Left renal cortex interstitium (tissue), 4 donors: ENCODE measurements at places on chromosomes 16 and 17.

- no peak for DNase-seq
These were observed 131.5 kb upstream of the CHMP6 start for GRCh38 chr17:80860101-80860671.

DNA sequence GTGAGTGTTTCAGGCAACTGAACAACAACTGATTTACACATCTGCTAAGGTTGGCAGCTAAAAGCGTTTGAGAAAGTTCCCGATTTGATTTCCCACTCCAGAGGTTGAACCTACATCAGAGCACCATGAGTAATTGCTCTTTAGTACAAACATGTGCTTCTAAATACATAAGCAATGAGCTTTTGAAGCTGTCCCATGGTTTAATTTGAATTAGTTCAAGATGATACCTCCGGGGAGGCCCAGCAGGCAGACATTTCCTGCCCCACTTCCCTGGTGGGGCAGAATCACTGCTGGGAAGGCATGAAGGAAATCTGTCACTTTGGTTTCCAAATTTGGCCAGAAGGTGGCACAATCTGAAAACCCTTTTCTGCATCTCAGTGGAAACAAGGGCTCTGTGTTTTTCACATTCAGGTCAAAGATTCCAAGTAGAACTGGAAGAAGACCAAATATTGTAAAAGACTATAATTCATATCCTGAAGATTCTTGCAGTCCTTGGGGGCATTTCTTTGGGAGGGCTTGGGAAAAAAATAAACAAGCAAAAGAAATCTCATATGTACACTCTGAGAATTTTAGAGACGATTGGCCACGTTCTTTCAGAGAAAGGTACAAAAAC lies 176.2 kb upstream of the FAM20A start:
- DNase-seq, result peak; percentile 54

DNA sequence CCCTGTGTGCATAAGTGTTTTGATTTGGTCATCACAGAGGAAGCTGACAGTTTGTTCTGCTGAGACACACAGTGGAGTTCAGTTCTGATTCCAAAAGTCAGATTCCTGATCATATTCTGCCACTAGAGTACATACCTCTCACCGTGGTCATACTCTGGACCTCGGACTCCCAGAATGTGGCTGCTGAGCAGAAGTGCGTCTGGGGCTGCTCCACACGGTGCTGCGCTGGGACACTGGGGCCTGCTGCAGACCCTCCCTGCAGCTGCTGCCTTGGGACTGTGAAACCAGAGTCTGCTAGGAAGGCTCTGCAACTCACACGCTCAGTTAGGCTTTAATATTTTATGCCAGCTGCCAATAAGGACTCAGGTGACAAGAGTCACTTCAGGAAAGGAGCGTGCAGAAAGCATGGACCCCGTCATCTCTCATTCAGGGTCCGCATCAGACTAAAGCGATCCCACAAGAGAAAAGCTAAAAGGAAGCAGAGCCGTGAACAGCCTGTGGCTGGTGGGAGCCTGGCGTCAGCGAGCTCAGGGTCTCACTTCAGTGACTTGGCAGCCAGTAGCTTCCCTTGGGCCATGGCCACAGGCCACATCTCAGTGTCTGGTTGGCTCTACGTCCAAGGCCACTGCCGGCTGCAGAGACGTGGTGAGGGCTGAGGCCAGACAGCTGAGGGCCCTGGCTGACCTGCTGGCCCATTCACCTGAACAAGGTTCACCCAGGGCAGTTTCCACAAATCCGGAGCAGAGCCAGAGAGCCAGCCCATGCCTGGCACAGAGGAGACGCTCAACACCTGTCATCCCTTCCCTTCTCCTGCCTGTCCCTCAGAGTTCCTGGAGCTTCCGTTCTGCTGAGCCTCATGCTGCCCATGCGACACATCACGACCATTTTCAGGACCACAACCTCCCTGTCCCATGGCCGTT lies 24.7 kb upstream of the KIFC3 start:
- DNase-seq, result no peak

DNA sequence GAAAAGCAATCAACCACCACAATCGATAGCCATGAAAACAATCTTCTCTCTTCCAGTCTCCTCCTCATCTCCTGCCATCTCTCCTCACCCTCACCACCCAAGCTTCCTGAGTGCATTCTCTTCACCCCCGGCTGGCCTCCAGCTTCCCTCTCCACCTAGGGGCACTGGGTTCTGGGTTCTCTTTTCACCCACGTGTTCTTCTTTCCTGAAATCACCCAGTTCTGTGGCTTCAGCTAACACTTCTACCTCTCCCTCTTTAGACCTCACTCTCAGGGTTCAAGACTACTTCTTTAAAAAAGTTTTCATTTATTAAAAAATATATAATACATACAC lies 8.2 kb downstream of the ITGAM start:
- DNase-seq, result no peak

DNA sequence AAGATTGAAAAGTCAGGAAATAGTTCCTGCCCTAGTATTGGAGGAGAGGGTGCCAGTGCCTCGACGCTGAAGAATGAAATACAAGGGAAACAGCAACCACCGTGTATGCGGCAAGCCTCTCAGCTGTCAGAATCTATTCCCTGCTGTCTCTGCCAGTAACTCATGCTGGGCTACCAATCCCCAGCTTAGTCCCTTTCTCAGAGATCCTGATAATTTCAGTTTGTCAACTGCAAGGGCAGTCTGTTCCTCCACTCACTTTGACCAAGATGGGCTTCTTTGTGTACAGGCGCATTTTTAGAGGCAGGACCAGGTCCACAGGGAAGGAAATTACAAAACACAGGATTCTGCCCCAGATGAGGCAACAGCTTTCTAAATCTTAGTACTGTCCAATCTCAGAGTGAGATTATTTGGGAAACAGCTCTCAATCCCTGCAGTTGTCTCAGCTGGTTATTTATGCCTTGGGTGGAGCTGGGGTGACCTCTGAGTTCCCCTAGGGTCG lies 1.3 kb downstream of the NQO1 start:
- no peak for DNase-seq

DNA sequence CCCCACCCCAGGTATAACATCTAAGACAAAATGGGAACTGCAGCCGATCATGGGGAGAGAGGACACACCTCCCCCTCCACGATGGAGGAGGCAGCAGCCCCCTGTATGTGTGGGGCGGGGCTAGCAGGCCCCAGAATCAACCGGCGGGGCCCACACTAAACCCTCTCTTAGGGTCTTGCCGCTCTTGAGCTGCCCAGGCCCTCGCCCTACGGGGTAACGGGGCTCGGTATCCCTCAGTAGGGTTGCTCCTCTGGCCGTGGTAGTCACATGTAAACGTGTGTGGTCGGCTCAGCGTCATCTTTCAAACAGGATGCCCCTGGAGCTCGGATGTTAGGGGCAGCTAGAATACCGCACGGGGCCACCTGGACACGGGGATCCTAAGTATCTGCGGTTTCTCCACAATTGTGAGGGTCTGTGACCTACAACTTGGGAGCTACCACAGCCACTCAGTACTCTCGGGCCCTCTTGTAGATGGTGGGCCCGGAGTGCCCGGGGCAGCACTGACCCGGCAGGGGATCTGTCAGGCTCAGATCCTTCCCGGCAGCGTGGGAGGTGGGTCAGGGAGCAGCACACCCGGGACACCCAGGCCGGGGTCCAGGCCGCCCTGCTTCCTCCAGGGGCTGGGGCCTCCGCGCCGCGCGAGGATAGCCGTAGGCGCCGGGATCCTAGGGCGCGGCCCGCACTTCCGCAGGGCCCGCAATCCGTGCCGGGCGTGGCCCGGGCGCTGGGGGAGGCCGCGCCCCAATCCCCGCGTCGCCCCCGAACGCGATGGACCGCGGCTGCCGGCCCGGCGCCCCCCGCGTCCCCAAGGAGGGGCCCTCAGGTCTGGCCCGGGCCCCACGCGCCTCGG lies 781 bp downstream of the ARHGDIA start:
- DNase-seq, result no peak

- no peak for DNase-seq
These were observed 38.2 kb downstream of the COPRS start for GRCh38 chr17:31820691-31821435.

- no peak for DNase-seq
These were observed 19.1 kb downstream of the OSBPL7 start for GRCh38 chr17:47802341-47803022.

- peak; percentile 68 for DNase-seq
These were observed 6.6 kb upstream of the BMERB1 start for GRCh38 chr16:15427648-15428239.

DNA sequence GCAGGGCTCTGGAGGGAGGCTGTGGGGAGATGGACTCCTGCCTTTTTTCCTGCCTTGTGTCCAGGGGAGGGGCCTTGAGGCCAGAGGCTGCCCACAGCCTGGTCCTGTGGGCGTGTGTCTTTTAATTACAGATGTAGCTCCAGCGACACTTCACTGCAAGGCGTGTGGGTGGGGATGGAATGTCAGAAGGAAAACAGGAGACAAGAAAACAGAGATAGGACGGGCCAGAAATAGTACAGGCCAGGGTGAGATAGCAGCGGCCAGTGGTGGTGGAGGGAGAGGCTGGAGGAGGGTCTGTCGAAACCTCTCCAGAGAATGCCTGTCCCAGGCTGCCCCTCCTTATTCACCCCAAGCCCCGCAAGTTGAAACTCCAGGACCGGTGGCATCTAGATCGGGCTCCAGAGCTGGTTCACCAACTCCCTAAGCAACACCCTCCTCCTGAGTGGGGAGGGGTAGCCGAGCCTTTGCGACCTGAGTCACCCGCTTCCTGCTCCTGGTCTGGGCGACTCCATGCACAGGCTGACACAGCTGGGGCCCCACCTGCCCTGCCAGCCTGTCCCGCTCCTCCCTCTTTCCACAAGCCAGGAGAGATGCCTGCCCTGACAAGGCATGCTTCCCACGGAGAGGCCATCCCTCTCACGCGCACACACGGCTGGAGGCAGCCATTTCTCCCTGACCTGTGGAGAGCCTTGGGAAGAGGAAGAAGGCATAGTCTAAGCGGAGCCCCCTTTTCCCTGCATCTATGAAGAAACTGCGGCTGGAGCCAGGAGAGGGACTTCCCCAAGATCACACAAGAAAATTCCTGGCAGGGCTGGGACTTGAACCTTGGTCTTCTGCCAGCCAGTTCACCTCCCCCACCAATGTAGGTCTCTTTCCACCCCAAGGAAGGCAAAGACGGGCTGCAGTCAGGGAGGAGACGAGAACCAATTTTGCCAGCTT lies 6.6 kb upstream of the JUP start:
- DNase-seq, result no peak

DNA sequence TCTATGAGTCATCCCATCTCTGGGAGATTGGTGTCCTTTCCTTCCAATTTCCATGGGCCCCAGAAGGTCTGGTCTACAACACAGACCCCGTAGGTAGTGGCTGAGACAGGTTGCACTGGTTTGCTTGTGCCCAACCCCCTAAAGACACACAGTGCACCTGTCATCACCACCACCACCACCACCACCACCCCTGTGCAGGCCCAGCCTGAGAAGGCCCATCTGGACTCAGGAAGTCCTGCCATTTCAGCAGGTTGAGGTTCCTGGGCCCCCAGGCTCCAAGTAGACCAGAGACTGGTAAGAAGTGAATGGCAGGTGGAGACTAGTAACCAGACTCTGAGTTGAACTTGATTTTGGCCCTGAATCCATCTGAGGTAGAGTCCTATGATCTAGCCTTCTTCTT lies 25.9 kb upstream of the PHB1 start:
- no peak for DNase-seq

DNA sequence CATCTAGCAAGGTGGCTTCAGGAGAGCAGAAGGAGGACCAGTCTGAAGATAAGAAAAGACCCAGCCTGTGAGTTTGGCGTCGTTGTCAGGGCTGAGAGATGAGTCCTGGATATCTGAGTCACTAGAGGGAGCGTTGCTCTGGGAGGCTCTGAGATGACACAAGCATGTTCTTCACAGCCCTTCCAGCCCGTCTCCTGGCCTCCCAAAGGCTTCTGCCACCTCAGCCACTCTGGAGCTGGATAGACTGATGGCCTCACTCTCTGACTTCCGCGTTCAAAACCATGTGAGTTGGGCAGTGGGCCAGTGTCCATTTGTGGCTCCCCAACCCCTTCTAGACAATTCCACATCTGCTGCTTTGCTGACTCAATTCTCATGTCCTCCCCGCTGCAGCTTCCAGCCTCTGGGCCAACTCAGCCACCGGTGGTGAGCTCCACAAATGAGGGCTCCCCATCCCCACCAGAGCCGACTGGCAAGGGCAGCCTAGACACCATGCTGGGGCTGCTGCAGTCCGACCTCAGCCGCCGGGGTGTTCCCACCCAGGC lies 2.3 kb downstream of the TGFB1I1 start:
- DNase-seq, result no peak
